ENCODE measurements at places on chromosomes 6 and 20.
A peak's percentile ranks its signal among the peaks of the same experiment; 100 is the strongest.

GRCh38 chr6:126976253-126976797, 142.1 kb upstream of the RSPO3 start:
- no peak for DNase-seq

GRCh38 chr6:31053873-31054272, 43.6 kb downstream of the MUC22 start:
- no peak for DNase-seq

DNA sequence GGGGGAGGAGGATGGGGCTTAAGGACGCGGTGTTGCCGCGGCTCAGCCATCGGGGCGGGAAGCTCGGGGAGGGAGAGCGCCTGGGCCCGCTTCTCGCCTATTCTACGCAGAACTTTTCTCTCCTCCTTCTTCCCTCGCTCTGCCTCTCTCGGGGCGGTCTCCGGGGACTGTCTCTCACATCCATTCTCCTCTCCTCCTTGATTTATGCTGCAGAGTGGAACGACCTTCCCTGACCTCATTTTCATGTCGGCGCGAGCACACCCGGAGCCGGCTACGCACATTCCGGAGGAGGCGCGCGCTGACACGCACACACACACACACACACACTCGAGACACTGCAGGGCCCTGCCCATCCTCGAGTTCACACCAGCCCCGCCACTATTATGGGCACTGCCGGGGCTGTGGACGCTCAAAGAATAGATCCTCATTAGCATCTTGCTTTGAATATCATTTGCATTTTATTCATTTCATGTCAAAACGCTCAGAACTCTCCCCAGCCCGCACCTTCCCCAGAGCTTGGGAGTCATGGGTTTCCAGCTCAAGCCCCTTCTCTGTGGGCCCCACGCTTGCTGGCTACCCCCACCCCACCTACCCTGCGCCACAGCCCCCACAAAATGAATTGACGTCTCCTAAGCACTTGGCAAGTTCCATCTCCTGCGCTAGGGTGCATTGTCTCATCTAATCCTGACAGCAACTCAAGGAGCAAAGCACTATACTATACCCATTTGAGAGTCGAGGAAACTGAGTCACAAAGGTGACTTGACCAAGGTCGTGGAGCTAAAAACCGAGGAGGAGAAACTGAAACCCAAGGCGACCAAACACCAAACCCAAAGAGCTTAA, 36.8 kb downstream of the NCR2 start:
- DNase-seq, result peak; percentile 29

DNA sequence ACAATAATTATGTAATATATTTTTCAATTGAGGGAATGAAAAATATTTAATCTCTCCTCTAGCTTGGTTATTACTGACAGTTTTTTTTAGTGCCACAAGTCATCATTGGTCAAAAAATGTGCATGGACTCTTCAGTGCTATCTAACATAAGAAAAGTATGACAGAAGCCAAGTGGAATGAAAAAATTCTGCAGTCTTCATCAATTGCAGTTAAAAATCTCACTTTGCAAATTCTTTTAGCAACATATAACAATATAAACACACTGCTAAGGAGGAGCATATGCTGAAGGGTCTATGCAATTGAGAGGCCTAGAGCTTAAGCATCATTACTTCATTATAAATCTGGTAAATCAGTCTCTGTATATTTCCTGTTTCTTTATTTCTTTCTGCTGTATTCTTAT, 175.1 kb downstream of the ARHGAP18 start:
- DNase-seq, result no peak

- DNase-seq, result no peak
These were observed 118.1 kb downstream of the RWDD2A start for GRCh38 chr6:83311231-83311630.

DNA sequence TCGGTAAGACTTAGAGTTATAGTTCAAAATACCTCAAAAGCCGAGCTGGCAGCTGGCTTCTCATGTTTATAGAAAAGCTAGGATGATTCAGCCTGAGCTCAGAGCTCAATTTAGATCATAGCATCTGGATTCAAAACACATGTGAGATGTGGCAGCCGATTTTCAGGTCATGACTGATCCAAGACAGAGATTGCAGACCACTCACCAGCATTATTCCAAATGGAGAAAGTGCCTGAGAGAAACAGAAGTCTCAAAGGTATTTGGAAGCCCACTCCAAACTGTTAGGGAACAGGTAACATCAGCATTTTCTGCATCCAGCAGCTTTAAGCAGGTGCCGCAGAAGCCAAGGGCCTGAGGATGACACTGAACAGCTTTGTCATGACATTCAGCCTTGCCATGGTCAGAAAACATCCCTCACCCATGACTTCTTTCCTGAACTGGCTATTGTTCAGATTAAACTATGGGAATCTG, 102.2 kb downstream of the BACH2 start:
- no peak for DNase-seq

GRCh38 chr6:169828176-169828575, 76.8 kb downstream of the ERMARD start:
- no peak for DNase-seq

GRCh38 chr20:38059832-38060231, 26.3 kb downstream of the RPRD1B start:
- DNase-seq, result no peak

GRCh38 chr6:32131439-32131948, 1.4 kb upstream of the FKBPL start:
- no peak for DNase-seq

GRCh38 chr6:156197513-156197912, 579.7 kb upstream of the ARID1B start:
- DNase-seq, result no peak

GRCh38 chr6:142707255-142707654, 237.7 kb downstream of the HIVEP2 start:
- DNase-seq, result no peak

DNA sequence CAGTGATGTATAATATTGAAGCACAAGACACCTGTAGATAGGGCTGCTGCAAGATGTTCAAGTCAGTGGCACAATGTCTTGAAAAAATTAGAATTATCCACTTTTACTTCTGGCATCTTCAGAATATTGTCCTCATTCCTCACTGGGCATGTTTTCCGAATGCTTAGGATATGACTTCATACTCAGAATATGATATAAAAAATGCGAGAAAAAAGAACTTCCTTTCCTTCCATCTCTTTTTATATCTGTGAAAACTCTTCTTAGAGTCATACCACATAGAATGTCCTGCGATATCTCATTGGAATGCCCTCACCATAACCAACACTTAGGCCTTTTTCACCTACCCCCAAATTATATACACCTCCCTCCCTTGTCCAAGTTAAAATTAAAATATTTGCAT, 4.6 kb downstream of the MAS1L start:
- DNase-seq, result no peak

- peak; percentile 68 for DNase-seq
These were observed 44.5 kb downstream of the RAMACL start for GRCh38 chr6:166541876-166542579.

DNA sequence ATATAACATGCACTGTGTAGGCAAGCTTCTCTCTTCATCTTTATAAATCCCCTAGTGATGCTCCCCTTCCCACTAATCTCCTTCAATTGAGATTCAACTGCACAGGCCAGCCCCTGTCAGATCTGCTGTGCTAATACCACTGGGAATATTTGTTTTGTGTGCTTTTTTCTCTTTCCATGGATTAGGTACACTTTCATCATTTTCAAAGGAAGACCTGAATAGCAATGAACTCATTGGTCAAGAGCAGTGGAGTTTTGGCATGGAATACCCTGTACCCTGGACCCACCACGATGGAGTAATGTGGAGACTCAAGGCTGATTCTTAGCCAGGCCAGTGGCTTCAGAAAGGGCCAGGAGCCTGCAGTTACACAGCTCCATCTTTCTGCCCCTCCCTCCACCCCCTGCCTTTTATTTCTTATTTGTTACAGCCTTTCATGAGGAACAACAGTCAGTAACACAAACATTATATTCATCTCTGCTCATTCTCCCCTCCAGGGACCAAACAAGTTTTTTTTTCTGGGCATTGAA, 75.4 kb upstream of the KCNG1 start:
- no peak for DNase-seq

GRCh38 chr6:31042806-31043205, 32.5 kb downstream of the MUC22 start:
- peak; percentile 45 for DNase-seq

DNA sequence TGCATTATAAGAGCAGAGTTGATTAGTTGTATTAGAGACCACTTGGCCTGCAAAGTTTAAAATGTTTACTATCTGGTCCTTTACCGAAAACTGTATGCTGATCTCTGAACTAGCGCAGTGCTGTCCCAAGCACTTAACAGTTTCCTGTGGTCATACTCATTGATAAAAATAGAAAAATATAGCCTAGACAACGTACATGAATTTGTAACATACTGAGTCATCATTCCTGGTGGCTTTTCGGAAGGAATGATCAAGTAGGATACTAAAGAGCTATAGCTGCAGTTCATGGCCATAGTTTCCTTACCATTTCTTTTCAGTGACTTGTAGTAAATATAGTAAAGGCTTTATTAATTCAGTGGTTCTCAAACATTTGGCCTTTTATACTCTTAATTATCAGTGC, 18.4 kb downstream of the TTK start:
- no peak for DNase-seq

- no peak for DNase-seq
These were observed 269.9 kb upstream of the SUPT3H start for GRCh38 chr6:45647341-45648261.

DNA sequence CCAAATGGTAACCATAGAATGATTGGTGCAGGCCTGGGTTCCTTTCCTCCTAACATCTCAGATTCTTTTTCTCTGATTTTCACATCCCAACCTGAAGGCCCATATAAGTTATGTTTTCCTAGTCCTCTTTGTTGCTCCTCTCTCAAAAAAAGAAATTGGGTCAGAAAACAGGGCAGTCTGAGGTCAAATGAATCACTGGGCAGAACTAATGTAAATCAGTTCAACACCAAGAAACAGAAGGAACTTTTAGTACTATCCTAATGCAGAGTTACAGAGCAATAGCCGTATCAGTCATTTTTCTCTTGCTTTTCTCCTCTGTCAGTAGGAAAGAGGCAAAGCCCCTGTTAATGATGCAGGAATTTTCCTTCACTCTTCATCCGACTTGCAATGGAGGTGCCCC, 11.0 kb upstream of the TPD52L1 start:
- DNase-seq, result no peak

GRCh38 chr6:11012976-11013720, 31.0 kb downstream of the ELOVL2 start:
- DNase-seq, result no peak

GRCh38 chr20:44805335-44805978, 4.9 kb downstream of the RIMS4 start:
- no peak for DNase-seq

DNA sequence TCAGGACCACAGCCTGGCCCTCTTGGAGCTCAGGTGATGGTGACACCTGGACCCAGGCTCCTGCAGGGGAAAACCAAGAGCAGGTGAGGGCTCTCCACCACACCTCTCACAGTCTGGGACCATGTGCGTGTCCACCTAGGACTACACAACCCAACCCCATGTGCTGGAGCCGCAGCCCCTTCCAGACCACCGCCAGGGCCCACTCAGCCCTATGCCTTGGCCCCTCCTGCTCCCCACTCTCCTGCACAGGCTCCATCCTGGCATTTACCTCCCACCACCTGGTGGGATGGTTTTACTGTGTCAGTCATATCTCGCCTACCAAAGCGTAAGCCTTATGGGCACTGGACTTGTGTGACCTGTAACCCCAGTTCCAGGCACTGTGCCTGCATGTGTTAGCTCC, 13.1 kb upstream of the ADAM33 start:
- DNase-seq, result no peak

DNA sequence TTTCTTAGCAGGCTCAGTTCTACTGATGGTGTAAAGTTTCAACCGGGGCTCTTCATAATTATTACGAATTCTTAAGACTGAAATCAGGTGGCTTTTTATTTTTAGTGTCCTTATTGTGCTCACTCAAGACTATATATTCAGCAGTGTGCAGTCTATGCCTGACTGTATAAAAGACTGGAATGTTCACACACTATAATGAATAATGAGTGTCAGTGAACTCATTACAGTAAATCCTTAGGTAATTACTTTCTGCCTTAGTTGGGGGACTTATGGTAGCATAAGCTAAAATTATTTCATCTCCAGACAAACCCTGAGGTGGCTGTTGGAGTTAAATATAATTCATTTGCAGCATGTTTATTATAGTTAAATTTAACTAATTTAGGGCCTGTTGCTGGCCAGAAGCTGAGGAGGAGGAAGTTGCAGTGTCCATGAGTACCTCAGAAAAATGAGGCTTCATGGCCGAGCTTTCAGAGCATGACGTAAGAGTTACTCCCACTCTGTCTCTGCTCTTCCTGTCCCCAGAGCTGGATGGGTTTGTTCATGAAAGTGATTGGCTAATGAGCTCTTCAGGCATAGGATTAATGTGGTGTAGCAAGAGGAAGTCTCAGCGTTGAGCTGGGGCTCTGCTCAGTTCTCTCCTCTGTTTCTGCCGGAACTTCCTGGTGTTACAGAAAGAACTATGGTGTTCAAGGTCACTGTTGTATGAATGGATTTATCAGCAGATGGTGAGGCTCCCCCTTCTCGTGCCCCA, 335.7 kb downstream of the NRN1 start:
- peak; percentile 63 for DNase-seq

GRCh38 chr6:40413239-40413638, 173.9 kb downstream of the LRFN2 start:
- DNase-seq, result no peak

DNA sequence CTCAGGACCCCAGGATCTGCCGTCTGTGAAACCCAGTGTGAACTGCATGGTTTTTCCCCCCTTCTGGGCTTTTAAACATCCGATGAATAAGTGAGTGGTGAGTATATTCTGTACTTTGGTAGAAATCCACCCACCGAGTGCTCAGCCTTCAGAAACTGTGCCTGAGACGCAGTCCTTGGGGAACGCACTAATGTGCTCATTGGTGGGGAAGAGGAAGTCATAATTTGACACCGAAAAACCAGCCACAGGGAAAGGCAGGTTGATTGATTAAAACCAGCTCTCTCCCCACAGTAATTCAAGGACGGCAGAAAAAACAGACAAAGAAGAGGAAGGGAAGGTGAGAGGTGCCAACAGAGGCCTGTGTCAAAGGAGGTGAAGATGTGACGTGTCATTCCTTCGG, 21.7 kb downstream of the EDN3 start:
- DNase-seq, result no peak

- no peak for DNase-seq
These were observed 77.2 kb downstream of the CDC5L start for GRCh38 chr6:44464527-44465310.

DNA sequence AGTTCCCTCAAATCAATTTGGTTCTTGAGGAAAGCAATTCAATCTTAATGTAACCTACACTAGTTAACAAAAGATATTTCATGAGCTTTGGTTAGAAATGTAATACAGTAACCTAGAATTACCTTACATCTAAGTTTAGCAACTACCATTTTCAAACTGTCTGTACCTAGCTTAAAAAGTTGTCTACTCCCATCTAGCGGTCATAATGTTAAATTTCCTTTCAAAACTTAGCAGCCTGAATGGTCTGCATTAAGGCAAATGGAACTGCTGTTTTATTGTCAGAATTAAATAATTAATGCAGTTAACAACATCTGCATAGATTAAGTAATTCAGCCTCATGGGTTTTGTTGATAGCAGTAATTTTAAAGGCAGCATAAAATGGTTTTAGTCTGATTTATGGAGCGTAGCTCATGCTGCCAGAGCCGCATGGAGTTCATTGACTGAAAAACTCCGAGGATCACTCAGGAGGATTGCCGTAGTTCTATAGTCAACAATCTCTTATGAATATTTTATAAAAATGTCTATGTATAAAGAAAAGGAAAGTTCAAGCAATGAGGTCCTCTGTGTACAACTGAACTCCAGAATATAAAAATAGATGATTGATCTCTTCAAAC, 485.4 kb upstream of the MANEA start:
- no peak for DNase-seq

GRCh38 chr6:35972471-35973367, 51.7 kb downstream of the SLC26A8 start:
- DNase-seq, result no peak

- no peak for DNase-seq
These were observed 90.4 kb downstream of the KIF6 start for GRCh38 chr6:39634646-39635341.
